ENCODE measurements at places on chromosomes 12 and 14.

DNA sequence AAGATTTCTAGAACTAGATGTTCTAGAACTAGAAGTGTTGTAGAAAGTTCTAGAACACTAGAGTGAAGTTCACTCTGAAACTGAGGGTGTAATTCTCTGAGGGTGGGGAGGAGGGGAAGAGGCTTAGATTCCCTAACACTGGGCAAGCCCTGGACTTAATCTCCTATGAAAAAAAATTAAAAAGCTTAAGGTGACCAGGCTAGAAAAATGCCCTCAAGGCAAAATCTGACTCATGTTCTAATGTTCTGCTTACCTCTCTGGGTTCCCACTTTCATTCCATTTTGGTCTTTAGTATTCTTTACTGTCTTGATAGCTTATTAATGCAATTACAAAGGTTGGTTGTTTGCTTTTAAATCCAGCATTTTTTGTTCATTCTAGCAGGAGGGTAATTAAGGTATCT is 101.5 kb downstream of the KICS2 start:
- DNase-seq = no peak

- no peak for DNase-seq
Measured at GRCh38 chr14:99257673-99258221, 14.2 kb downstream of the BCL11B start.

DNA sequence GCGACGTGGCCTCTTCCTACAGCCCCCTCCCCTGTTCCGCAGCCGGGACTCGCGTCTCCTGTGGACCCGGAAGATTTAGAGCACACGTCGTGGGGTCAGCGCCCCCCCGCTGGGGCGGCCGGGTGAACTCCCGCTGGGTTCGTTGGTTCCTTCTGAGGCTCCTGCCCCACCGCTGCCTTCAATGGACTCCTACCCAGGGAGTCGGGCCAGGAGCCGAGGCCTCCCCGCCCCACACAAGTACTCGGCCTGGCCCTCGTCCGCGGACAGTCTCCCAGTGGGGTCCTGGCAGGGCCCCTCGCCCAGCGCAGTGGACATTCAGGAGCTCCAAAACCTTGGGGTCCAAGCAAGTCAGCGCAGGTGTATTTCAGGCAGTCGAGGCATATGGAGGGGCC is 1.2 kb downstream of the MMP17 start:
- no peak for DNase-seq

DNA sequence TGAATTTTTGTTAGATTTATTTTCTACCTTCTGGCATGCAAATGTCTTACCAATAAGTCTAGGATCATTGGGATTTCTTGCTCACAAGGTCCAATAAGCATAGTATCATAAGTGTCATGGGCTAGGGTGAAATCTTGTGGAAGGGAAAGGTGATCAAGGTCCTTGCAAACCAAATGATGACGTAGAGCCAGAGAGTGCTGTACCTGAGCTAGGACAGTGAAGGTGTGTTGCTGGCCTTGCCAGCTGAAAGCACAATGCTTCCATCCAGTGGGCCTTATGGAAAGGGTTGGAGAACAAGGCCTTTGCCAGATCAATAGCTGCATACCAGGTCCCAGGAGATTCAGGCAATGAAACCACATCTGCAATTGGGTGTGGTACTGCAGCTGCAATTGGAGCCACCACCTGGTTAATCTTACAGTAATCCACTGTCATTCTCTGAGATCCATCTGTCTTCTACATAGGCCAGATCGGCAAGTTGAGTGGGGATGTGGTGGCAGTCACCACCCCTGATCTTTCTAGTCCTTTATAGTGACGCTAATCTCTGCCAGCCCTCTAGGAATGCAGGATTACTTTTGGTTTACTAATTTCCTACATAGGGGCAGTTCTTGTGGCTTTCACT is 208.9 kb upstream of the MYL2 start:
- no peak for DNase-seq

- DNase-seq = no peak
Measured at GRCh38 chr14:80906946-80907345, 34.6 kb downstream of the CEP128 start.
